ENCODE measurements at places on chromosomes 16 and 17.

DNA sequence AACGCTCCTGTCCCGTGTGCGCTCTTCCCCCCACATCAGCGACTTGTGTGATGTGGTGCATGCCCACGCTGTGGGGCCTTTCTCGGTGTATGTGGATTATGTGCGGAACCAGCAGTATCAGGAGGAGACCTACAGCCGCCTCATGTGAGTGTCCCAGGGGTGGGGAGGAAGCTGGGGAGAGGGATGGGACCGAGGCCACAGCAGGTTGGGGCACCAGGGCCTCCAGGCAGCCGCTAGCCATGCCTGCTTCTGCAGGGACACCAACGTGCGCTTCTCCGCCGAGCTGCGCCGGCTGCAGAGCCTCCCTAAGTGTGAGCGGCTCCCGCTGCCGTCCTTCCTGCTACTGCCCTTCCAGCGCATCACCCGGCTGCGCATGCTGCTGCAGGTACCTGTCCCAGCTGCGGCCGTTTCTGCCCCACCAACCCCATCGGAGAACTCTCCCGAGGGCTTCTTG is 5.8 kb downstream of the ARHGEF15 start:
- DNase-seq: no peak

DNA sequence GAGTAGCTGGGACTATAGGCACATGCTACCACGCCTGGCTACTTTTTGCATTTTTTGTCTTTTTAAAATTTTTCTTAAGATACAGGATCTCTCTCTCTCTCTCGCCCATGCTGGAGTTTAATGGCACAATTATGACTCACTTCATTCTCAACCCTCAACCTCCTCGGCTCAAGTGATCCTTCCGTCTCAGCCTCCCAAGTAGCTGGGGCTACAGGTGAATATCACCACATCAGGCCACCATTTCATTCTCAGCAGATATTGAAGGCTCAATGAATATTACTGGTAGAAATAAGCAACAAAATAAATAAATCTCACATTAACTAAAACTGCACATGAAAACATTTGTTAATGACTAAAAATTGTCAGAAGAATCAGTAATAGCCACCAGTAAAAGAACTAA is 41.7 kb downstream of the BRIP1 start:
- no peak for DNase-seq

- no peak for DNase-seq
Observed at GRCh38 chr17:80473701-80474100, 2.7 kb downstream of the NPTX1 start.

DNA sequence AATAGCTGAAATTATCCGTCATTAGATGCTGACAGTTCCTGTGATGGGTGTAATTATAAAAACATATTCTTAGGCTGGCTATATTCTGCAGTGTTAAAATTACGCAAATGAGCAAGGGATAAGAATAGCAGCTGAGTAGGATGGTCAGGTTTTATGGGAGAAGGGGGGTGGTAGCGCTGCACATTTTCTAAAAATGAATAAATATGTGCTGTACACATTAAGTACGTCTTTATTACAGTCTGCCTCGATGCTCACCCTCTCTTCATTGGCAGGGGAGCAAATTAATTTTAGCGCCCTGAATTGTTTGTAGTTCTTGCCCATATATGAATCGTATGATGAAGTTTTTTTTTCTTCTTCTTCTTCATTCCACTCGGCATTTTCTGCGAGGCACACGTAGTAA is 244.2 kb downstream of the SNX29 start:
- no peak for DNase-seq

DNA sequence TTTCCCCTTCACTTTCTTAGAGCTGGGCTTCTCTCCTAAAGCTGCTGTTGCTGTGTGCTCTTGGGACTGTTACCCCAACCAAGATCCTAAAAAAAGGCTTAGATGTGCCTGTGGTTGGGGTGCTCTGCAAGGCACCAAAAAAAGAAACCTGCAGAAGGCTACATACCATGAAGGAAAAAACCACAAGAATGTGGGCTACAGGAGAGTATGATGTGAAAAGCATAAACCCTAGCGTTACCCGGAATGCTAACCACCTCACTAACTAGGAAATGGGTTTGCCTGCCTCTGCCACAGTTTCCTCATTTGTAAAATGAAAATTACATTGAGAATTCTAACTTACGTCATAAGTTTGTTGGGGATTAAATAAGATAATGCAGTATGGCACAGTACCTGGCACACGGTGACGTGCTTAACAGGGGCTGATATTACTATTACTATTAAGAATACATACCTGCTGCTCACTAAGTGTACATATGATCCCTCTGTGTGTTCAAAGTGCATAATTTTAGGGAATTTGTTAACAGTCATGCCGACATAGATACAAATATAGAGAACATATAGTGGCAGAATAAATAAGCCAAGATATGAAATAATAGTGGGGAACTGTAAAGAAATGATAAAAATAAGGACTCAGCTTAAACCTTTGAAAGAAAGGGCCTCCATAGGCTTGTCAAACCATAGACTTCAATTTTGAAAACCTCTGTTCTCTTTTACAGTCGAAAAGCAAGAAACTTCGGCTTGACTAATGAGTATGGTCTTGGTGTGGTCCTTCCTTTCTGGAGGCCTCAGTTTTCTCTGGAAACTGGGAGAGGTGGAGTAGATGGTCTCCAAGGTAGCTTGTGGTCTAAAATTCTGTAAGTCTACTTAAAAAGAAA is 177.8 kb upstream of the TBX2 start:
- no peak for DNase-seq

DNA sequence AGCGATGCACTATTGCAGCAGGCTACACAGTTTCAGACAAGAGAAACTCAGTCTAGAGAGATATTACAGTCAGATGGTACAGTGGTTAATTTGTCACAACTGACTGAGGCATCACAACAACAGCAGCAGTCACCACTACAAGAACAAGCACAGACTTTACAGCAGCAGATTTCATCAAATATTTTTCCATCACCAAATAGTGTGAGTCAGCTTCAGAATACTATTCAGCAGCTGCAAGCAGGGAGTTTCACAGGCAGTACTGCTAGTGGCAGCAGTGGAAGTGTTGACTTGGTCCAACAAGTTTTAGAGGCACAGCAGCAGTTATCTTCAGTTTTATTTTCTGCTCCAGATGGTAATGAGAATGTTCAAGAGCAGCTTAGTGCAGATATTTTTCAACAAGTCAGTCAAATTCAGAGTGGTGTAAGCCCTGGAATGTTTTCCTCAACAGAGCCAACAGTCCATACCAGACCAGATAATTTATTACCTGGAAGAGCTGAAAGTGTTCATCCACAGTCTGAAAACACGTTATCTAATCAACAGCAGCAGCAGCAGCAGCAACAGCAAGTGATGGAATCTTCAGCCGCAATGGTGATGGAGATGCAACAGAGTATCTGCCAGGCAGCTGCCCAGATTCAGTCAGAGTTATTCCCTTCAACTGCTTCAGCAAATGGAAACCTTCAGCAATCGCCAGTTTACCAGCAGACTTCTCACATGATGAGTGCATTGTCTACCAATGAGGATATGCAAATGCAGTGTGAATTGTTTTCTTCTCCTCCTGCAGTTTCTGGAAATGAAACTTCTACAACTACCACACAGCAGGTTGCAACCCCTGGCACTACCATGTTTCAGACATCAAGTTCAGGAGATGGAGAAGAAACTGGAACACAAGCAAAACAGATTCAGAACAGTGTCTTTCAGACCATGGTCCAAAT is 34.1 kb downstream of the NQO1 start:
- DNase-seq: no peak

DNA sequence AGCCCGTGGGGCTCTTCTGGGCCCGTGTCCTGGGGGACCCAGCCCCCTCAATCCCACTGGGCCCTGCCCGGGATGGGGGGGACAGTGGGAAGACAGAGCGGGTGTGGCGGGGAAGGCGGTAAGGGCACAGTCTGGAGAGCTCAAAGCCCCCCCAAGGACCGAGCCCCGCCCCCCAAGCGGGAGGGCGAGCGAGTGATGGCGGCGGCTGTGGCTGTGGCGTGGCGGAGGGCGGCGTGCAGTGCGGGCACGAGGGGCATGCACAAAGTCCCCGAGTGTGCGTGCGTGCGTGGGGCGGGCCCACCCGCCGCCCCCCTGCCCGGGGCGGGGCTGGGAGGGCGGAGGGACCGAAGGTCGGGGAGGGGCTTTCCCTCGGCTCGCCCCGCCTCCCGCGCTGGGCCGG is 3.6 kb upstream of the WDR24 start:
- DNase-seq: no peak

- DNase-seq: no peak
Observed at GRCh38 chr17:14067347-14067746, 2.0 kb upstream of the COX10 start.

DNA sequence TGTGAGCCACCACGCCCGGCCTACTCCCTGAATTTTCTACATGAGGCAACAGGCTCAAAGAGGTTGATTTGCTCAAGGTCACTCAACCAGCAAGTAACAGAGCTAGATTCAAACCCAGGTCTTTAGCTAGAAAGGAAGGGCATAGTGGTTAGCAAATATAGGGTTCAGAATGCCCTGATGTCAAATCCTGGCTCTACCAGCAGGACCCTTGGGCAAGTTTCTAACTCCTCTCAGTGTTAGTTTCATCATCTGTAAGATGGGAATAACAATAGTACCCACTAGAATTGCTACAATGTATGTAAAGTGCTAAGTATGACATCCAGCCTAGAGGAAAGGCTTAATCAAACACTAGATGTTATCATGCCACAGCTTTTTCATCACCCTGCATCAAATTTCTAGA is 19.1 kb upstream of the CYB5B start:
- no peak for DNase-seq

DNA sequence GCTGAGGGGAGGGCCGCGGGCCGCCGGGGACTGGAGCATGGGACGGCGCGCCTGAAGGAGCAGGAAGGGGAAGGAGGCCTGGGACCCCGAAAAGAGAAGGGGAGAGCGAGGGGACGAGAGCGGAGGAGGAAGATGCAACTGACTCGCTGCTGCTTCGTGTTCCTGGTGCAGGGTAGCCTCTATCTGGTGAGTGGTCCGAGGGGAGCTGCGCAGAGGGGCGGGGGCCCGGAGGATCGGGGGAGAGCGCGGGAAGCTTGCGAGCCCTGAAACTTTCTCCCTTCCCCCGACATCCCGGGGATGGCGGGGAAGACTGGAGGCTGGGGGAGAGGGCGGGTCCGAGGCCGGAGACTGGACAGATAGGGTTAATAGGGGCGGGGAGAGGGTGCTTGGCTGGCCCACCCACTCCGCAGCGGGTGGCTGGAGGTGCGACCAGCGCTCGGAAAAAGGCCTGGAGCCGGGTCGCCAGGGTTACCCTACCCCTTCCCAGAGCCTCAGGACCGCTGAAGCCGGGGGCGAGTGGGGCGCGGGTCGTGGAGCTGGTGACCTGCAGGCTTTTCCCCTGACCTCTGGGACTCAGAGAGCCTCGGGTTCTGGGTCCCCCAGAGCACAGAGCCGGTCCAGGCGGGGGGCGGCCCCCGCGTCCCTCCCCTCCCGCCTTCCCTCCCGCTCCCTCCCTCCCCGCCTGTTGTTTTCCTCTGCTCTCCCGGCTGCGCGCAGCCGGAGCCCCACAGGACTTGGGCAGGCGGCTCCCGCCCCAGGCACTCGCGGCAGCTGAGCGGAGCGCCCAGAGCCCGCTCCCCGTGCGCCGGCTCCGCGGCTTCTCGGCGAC is 631 bp downstream of the NXPH3 start:
- DNase-seq: peak; percentile 41

GRCh38 chr17:80899402-80900268 is 92.0 kb upstream of the CHMP6 start:
- no peak for DNase-seq

DNA sequence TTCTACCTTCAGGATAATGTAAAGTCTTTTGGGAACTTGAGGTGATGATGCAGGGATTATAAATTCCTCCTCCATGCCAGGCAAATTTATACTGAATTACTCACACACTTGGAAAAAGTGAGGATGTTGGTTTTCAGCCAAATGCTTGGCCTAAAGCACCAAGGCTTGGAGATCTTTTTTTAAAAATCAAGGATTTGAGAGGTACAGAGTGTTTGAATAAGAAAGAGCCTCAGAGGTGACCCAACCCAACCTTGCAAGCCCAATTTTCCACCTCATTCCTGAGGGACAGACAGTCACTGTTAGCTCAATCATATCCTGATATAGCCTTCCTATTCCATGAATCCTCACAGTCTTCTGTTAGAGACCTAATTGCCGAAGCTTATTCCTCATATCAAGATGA is 14.0 kb downstream of the GRIN2A start:
- peak; percentile 91 for DNase-seq

DNA sequence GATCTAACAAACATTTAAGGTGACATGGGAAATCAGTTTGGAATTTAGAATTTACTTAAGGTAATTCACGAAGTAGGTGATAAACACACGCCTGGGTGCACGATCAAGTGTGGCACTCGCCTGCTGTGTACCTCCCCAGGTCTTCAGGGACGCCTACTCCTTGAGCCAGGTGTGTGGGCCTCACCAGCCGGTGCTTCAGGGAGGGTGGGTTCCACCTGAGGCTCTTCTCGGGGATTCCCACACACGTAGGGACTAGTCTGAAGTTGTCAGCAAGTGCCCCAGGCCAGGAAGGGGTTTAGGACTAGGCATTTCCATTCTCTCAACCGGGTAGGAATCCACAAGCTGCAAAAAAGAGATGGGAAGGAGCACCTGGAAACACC is 9.8 kb upstream of the NAT9 start:
- no peak for DNase-seq

DNA sequence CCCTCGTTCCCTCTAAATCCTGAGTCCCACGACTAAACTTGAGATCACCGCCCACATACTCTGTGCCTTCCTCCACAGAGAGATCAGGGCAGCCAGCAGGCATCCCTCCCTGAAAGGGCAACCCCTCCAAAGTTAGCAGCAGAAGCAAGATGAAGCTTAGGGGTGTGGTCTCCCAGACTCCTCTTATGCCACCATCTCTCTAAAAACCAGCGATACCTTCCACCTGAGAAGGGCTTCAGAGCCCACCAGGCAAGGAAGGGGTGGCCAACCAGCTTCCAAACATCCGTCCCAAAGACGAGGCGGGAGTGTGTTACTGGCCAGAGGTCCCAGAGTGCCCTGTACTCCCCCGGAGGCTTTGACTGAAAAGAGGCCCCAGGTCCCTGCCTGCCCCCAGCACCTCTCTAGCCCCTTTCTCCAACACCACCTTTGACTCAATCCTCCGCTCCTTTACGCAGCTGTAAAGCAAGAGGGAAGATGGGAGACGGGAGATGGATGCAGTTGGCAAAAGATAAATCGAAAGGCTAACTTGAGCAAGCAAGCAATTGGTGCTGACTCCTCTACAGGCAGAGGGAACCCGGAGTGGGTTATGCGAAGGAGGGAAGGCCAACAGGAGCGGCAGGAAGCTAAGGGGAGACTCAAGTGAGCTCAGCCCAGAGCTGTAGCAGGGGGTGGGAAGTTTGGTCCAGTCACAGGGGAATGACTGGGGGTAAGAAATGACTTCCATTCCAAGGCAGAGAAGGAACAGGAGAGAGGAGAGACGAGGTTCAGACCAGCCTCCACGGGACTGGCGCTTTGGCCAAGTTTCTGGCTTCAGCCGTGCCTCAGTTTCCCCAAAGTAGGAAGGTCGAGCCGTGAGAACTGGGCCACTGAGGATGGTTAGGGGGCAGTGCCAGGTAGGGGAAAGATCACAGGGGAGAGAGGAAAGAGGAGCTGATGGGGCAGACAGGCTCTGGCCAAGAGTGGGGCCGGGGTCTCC is 1.0 kb downstream of the ST3GAL2 start:
- no peak for DNase-seq

DNA sequence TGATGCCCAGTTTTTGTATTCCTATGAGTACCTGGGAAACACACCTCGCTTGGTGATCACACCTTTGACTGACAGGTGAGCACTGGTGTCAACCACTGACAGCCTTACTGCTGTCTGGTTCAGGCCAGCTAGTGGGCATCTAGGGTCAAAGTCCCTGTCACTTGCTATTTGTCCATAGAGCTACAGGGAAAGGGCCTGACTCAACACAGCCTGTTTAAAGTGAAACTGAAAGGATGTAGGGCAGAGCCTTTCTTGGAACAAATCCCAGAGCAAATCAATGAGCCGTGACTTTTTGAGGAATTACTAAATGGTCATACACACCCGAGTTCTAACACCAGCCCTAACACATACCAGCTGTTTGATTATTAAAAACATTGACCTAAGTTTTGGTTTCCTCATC is 106.8 kb downstream of the DNAH9 start:
- DNase-seq: no peak

All from NCI-H226 (cell line).